ENCODE measurements at places on chromosomes 2 and 18.

DNA sequence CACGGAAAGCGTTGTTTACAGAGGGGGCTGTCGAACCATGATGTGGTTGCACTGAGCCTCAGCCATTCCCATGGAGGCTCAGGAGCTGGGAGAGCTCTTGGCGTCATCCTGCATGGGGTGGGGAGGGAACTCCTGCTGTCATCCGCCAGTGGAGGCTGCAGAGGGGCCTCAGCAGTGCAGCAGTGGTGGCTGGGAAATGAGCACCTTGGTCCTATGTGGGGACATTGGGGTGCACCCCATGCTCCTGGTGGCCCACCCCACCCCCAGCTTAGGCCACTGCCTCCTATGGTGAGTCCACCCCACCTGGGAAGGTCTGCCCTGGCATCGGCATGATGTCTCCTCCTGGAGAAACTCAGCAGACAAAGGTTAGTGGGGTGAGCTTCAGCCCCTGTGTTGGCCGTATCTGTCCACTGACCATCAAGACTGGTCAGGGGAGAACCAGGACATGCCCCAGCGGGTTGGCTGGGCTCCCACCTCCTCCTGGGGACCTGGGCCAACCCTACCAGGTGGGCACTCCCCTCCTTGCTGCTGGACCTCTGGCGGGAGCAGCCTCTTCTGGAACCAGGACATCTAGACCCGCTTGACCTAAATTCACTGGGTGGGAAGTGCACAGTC, 67.8 kb upstream of the HDAC4 start:
- DNase-seq = no peak

DNA sequence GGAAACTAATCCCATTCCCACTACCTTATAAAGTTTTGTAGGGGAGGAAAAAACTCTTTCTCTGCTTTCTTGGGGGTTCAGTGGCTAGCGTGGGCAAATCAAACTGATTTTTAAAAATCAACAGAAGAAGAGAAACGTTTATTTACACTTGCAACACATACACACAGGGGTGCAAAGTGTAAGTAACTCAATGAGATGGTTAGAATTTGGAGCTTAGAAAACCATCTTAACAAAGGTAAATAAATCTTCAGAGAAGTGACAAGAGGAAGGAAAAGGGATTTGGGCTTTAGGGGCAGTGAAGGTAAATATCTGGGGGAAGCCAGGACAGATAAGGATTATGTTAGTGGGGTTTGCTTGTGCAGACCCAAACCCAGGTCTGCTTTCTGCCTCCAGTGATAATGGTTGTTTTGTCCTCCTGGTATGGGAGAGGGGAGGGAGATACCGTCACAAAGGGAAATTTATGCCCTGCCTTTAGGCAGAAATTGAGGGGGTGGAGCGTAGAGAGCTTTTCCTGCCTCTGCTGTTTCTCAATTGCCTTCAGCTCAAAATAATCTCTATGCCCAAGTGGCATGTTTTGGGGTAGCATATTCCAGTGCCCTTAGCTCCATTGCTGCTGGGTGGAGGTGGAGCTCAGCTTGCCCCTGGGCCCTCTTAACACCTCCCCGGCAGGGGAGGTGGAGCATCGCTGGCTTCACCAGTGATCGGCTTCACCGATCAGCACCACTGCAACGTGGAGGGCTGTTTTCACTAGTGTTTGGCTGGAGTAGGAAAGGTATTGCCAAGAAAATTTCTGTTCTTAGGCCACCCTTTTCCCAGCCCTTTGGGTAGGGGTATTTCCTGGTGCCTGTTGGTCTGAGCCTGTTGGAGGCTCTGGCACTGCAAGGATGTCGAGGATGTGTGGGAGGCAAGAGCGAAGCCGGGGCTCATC, 92.2 kb downstream of the TEX51 start:
- no peak for DNase-seq

DNA sequence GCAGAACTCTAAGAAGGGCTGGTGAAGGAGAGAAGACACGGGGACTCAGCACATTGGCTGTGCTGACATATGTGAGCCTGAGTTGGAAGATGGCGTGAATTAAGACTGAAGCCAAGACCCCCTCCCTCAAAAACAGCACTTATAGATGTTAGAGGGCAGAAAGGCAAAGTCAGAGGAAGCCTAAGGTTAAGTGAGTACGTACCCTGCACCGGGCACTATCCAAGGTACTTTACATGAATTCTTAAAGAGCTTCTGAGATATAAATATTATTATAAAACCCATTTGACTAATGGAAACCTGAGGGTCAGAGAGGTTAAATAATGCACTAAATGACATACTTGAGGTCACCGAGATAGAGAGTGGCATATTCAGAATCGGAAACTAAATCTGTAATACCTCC, 25.6 kb downstream of the SIX3 start:
- DNase-seq = no peak

GRCh38 chr2:224063298-224063648, 24.2 kb upstream of the SERPINE2 start:
- DNase-seq = no peak

- no peak for DNase-seq
Observed at GRCh38 chr2:29917781-29918180, 3.6 kb downstream of the ALK start.

DNA sequence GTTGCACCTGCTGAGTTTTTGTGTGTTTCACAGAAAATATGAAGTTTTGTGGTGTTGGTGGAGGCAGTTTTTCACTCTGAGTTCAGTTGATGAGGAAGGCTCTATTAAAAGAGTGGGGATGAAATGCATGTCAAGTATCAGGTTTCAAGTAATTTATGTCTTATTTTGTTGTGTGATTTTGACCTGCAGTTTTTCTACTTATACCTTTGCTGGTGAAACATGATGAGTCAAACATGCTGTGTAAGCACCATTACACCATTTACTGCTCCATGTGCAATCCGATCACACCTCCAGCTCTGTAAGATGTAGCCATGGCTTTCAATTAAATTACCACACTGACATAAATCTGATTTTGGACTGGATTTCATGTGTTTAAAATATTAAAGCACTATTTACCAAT, 174.5 kb upstream of the ZEB2 start:
- no peak for DNase-seq

Measured in CD4-positive, alpha-beta T cell treated with Interferon alpha-2 for 1 hour (primary cell).